ENCODE measurements at places on chromosomes 6 and 20. TPM values are rescaled to one million over a fixed set of nuclear protein-coding genes. Genes with fewer than 3 reads are reported as not detected.

DNA sequence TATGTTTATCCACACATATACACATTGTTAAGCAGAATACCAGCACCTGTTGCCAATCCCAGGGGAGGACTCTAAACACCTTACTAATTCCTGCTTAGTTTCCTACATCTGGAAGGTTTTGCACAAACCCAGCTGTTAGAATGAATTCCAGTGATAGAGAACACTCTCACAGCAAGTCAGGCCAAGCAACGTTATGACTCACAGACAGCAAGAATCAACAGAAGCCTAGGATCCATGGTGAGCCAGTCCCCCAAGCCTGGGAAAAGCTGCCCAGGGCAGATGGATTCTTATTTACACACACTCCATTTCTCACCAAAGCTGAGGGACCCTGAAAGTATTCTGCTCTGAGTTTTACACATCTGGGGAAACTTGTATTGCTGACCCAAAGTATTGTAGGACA lies 291.7 kb downstream of the SLC35F1 start:
- no peak for DNase-seq

DNA sequence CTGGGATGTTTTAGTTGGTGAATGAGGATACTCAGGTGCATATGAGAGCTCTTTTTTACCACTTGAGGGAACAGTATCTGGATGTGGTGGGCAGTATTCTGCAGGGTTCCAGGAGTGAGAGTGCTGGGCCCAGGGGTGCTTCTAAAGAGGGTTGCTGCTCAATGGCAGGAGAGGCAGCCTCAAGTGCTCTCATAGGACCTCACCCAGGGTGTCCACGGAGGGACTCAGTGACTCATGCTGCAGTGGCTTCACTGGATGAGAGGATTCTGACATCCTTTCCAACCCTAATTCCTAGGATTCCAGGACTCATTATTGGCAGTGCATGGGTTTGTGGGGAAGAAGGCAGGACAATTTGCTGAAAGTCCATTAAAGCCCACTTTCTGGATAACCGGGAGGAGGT lies 176.6 kb upstream of the FERMT1 start:
- DNase-seq: no peak

DNA sequence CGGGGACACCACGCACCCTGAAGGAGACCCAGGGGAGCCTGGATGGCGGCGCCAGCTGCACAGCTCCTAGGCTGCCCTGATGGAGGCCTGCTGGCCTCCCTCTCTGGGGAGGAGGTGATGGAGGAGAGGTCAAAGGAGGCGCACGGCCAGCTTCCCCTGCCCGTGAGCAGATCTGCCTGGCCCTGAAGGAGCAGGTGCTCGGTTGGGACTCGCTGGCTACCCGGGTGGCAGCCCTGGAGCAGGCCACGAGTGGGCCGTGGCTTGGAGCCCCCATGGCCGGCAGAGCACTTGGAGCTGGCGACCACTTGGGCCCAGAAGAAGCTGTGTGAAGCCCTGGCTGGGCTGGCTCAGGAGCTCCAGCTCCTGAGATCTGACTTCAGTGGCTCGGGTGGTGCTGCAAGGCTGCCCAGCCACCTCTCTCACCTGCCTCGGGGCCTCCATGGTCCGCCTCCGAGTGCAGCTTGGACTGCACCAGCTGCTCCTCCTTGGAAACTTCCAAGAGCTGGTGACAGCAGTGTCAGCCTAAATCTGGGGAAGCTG lies 7.5 kb upstream of the RAET1E start:
- no peak for DNase-seq

DNA sequence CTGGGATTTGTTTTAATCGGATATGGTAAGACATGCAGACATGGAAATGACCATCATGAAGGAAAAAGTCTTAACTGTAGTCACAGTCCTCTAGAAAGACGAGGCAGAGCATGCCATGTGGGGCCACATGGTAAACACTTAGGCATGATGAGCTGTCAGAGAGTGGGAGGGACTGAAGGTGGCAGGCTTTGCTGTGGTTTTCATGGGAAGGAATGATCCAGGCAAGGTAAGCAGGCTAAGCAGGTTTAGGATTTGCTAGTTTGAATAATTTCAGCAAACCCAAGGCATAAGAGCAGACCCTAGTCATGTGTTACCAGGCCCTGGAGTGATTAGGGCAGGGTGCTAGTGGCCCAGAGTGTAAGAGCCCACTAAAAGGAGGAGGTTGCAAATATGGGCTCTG lies 47.2 kb upstream of the STMND1 start:
- DNase-seq: no peak

GRCh38 chr6:110609101-110609500 lies 132.7 kb upstream of the SLC22A16 start:
- no peak for DNase-seq

Gene SMIM8
- 14.6 TPM for total RNA-seq

DNA sequence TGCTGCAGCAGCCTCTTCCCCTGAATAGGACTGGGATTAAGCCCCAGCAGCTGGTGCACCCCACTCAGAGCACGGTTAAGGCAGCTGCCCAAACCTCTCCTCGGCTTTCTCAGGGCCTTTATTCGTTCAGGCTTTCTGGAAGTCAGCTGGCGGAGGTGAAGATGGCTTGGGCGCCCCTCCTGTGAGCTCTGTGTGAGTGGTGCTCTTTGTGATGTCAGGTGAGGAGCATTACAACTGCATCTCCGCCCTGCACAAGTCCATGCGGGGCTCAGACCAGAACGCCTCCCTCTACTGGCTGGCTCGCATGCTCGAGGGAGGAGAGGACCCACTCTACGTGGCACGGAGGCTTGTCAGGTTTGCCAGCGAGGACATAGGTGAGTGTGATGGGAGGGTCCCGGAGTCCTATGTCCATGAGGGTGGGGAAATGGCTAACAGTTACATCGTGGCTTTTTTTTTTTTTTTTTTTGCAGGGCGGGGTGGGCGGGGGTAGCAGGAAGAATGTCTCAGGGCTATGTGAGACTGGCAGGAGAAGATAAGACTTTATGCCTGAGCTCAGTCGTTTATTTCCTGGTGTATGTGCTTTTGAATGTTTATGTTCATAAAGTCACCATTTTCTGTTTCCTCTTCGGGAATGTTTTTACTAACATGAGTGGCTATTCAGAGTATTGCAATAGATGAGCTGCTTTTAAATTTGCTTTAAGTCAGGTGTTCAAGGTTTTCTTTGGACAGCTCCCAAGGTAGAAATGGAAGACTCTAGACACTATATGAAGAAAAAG lies 18.2 kb downstream of the WRNIP1 start:
- no peak for DNase-seq

Gene STXBP5
- 13.0 TPM for total RNA-seq

Gene APOM
- 1.7 TPM for total RNA-seq

GRCh38 chr6:1605004-1605892 lies 4.5 kb upstream of the FOXC1 start:
- DNase-seq: no peak
